ENCODE measurements at places on chromosomes 4 and X.
A peak's percentile ranks its signal among the peaks of the same experiment; 100 is the strongest.

DNA sequence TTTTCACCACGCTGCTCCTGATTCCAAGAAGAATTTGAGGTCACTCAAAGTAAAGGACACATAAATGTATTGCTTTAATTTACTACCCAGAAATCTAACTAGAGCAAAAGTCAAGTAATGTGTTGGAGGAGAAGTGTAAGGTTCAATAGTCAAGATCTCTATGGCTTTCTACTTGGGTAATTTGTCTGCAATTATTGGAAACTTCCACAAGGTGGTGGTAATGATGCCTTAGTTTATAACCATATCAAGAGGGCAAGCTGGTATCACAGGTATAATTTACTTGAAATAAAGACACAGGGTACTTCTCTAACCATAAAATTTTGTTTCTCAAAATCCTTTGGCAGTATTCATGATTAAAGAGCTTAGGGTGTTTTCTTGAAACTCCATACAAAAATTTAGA, 10.2 kb upstream of the GRIA3 start:
- DNase-seq, result no peak

DNA sequence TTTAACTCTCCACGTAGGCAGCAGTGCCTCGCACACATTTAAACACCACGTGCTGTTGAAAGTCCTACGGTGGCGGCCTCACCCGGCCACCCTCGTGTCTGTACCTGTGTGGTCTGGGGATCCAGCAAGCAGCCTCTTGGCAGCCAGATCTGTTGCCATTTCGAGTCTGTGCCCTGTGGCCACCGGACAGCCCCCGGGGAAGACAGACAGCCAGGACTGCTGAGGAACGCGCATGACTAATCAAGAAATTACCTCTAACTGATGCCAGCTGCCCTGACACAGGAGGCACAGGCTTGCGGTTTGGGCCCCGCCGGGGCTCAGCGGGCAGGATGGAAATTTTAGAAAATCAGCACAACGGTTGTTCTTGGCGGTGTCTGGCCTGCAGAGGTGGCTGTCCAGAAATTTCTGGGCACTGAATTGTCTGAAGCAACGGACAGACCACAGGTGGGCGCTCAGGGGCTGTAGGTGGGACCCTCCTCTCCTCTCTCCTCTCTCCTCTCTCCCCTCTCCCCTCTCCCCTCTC, 15.6 kb upstream of the ASMTL start:
- DNase-seq, result peak; percentile 83

GRCh38 chr4:111283066-111283677, 660.3 kb upstream of the PITX2 start:
- DNase-seq, result peak; percentile 74

DNA sequence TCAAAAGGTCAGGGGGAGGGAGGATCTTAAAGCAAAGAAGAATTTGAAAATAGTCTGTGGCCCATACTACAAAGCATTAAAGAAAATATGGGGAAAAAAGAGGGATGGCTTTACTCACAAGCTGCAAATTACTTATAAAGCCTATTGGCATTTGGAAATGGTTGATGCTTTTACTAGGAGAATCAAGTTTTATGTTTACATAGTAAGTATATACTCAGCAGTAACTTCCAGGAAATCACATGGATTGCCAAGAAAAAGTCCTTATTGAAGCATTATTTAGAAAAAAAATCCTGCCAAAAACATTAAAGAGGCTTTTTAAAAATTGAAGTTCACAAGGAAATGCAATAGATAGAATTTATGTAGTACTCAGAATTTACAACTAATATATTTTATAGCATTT, 8.4 kb upstream of the SH3RF1 start:
- no peak for DNase-seq

DNA sequence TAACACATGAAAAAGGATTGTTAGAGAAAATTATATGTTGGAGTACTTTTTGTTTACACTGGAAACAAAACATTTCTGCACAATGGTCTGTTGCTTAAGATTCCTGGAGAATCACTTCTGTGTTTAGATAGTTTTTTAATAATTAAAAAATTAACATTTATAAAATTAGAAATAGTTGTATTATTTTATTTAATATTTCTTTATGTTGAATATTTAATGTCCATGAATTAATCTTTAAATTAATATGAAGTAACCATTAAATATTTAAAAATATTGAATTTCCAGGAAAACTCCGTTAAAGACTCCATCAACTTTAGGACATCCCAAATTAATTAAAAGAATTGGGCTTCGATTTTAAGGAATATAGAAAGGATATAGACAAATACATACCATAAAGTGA, 797.1 kb upstream of the GALNTL6 start:
- no peak for DNase-seq

GRCh38 chrX:118978451-118978850, 4.0 kb downstream of the LONRF3 start:
- DNase-seq, result no peak

GRCh38 chr4:38675146-38676121, 11.4 kb downstream of the KLF3 start:
- DNase-seq, result peak; percentile 91

- DNase-seq, result no peak
Observed at GRCh38 chr4:153489856-153490558, 23.8 kb downstream of the TMEM131L start.

- no peak for DNase-seq
Observed at GRCh38 chr4:127251423-127251822, 381.3 kb upstream of the INTU start.

- no peak for DNase-seq
Observed at GRCh38 chrX:132226169-132226568, 6.9 kb upstream of the RAP2C start.

- DNase-seq, result no peak
Observed at GRCh38 chr4:47899639-47900038, 14.7 kb downstream of the NFXL1 start.

- DNase-seq, result no peak
Observed at GRCh38 chrX:30822068-30822681, 66.9 kb downstream of the TAB3 start.

GRCh38 chr4:36477861-36478260, 196.4 kb downstream of the DTHD1 start:
- no peak for DNase-seq

- no peak for DNase-seq
Observed at GRCh38 chr4:154344686-154345085, 146.9 kb downstream of the DCHS2 start.

- DNase-seq, result no peak
Observed at GRCh38 chr4:8069102-8069752, 89.4 kb downstream of the ABLIM2 start.

DNA sequence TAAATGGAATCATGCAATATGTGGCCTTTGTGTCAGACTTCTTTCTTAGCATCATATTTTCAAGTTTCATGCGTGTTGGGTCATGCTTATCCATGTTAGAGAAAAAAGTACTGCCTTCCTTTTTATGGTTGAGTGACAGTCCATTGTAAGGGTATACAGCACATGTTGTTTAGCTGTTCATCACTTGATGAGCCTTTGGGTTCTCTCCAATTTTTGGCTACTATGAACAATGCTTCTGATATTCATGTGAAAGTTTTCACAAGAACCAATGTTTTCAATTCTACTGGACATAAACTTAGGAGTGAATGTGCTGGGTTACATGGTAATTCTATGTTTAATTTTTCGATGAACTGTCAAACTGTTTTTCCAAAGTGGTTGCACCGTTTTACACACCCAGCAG, 28.1 kb upstream of the LNX1 start:
- DNase-seq, result no peak

DNA sequence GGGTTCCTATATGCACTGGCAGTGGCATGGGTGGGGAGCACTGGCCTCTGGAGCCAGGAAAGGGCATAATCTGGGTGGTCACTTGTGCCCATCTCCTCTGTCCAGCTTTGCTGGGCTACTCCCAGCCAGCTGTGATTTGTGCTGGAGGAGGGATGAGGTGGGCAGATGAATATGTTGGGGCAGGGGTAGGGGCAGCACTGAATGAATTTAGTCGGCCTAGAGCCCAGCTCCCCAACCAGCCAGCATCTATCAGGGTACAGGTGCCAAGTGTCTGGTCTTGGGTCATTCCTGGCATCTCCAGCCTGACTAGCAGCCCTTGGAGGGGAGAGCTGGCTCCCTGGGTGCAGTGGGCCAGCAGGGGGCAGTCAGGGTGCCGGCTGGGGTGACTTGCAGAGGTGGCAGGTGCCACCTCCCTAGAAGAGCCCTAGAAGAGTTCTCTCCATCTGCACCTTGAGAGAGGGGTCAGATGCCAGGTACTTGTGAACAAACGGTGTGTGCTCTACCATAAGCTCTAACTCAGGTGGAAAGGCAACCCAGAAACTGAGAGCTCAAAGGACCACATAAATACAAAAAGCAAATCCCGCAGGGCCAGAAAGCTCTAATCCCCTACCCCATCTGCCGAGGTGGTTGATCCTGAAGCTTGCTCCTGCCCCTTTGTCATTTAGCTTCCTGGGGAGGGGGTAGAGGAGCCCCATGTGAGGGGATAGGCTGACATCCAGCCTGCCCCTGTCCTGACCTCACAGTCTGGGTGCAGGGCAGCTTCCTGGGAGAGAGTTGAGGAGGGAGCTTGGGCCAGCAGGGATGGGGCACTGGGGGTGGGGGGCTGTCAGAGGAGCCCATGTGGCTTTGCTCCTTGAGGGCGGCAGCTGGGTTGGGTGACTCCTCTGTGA, 2.2 kb downstream of the SORCS2 start:
- DNase-seq, result peak; percentile 63

DNA sequence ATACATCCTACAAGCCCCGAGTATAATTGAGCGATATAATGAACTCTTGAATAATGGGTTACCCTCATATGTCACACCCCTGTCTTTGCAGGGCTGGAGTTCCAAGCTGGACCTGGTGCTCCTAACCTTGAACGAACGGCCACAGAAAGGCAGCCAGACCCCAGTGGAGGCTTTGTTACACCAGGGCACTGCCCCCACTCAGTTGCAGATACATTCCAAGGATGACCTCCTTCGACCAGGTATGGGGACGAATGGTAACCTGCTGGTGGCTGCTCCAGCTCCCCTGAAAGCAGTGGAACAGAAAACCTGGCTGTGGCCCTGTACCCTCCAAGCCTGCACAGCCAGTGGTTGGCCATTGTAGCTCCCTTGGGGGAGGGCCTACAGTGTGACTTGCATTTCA, 56.6 kb upstream of the CCDC149 start:
- DNase-seq, result no peak

GRCh38 chr4:185513489-185514181, 21.7 kb downstream of the PDLIM3 start:
- DNase-seq, result no peak

- no peak for DNase-seq
Observed at GRCh38 chrX:2484721-2485648, 15.8 kb downstream of the DHRSX start.

DNA sequence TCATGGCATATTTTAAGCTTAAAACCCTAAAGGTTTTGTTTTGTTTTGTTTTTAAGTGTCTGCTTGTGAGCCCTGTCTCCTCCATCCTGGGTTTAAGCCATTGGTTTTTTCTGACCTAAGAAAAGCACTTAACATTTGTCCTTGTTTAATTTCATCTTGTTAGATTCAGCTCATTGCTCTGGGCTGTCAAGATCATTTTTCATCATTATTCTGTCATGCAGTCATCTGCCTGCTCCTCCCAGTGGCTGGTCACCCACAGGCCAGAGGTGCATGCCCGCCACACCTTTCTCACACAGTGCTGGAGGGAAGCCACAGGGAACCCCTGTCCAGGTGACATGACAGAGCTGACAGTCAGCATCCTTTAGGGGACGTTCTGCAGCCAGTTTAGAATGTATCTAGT, 11.7 kb upstream of the REELD1 start:
- no peak for DNase-seq

GRCh38 chr4:150572704-150573504, 9.0 kb upstream of the MAB21L2 start:
- no peak for DNase-seq

GRCh38 chr4:171378323-171378722, 434.9 kb upstream of the GALNTL6 start:
- no peak for DNase-seq

GRCh38 chr4:41748074-41748570, 403 bp downstream of the PHOX2B start:
- no peak for DNase-seq

- DNase-seq, result peak; percentile 37
Observed at GRCh38 chrX:39969099-39969818, 128.5 kb downstream of the BCOR start.

- no peak for DNase-seq
Observed at GRCh38 chrX:10031746-10032145, 64.6 kb downstream of the CLDN34 start.

GRCh38 chr4:120613778-120614177, 308.7 kb downstream of the PRDM5 start:
- no peak for DNase-seq

DNA sequence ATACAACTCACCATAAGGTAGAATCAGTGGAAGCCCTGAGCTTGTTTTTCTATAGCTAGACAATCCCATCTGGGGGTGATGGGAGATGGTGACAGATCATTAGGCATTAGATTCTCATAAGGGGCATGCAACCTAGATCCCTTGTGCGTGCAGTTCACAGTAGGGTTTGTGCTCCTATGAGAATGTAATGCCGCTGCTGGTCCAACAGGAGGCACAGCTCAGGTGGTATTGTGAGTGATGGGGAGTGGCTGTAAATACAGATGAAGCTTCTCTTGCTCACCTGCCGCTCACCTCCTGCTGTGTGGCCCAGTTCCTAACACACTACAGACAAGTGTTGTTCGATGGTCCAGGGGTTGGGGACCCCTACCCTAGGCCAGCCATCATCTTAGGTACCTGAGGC, 5.9 kb upstream of the GATB start:
- no peak for DNase-seq

- no peak for DNase-seq
Observed at GRCh38 chr4:76787898-76788297, 110.0 kb downstream of the SOWAHB start.

GRCh38 chrX:100600758-100601157, 16.0 kb downstream of the TNMD start:
- no peak for DNase-seq

- DNase-seq, result no peak
Observed at GRCh38 chrX:10608099-10608498, 12.3 kb downstream of the MID1 start.

DNA sequence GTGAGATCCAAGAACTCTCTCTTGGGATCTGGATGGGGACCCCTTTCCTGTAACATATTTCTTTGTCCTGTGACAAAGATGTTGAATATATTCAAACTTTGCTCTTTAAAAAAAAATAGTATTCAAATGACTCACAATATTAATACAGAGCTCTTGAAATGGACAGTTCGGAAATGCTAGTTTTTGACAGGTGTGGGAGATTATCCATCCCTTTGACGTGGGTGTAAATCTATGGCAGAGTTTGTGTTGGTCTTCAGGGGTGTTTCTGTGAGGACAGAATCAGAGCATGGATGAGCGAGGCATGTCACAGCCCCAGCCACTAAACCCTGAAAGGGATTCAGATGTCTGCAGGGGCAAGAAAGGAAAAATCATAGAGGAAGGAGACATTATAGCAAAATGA, 25.8 kb downstream of the TENM3 start:
- no peak for DNase-seq

- DNase-seq, result no peak
Observed at GRCh38 chr4:87053802-87054767, 119.3 kb downstream of the AFF1 start.

- DNase-seq, result no peak
Observed at GRCh38 chr4:25494166-25494565, 117.1 kb downstream of the ANAPC4 start.

DNA sequence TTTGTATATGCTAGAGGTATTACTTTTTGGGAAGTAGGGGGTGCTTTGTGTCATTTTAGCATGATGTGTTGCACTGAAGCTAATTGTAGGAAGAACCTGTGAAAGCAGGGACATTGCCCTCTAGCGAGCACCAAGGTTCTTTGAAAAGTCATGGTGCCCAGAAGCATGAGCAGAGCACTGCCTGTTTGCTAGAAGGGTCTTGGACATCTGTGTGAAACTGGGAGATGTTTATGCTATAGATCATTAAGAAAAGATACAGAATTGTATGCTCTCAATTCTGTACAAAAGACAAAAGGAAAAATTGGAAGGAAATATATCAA, 14.7 kb downstream of the GRPR start:
- DNase-seq, result no peak
